ENCODE measurements at places on chromosomes 1 and 21.

DNA sequence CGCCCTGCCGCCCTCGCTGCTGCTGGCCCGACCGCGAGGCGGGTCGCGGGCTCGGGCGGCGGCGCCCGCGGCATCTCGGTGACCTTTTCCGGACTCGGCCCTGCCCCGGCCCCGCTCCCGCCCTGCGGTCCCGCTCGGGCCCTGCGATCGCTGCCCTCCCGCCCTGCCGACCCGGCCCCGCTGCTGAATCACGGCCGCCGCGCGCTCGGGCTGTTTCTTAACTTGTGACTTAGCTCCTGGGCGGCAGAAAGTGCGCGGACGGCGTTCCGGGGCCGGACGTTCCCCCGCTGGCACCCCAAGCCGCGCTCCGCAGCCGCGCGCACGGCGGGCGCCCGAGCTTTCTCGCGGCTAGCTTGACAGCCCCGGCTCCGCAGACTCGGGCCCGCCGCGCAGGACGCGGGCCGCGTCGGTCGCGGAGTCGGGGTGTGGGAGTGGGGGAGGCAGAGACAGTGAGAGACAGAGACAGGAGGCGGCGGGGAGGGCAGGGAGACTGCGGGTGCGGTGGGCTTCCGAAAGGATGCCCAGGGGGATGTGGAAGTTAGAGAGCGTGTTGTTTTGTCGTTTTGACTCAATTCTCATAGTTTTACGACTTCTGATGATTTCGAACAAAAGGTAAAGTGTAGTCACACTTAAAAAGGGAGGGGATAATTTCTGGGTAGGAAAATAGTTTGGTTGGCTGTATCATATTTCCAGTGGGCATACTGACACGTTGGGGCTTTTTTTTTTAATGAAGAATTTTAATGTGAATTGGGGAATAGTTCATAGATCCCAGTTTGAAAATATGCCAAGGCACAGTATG, 49.8 kb downstream of the PRDM2 start:
- peak; percentile 55 for DNase-seq

DNA sequence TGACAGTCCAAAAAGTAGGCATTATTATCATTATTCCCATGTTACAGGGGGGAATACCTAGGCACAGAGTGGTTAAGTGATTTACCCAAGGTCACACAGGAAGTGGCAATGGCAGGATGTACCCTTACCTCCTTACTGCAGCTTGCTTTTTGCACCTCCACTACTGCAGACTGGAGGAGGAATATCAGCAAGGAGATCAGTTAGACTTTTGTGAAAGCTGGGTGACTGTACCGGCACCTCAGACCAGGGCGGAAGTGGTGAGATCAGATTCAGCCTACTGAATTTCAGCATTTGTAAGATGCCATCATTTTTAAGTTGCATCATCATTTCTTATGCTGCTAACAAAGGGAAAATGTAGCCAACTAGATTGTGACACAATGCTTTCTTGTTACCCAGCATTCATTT, 4.5 kb downstream of the ADARB1 start:
- no peak for DNase-seq

- peak; percentile 89 for DNase-seq
Measured at GRCh38 chr1:54984131-54984842, 3.9 kb downstream of the TMEM61 start.

GRCh38 chr1:4711416-4712275, 57.2 kb downstream of the AJAP1 start:
- no peak for DNase-seq

- DNase-seq: no peak
Measured at GRCh38 chr1:33273961-33274371, 17.7 kb downstream of the ZNF362 start.

DNA sequence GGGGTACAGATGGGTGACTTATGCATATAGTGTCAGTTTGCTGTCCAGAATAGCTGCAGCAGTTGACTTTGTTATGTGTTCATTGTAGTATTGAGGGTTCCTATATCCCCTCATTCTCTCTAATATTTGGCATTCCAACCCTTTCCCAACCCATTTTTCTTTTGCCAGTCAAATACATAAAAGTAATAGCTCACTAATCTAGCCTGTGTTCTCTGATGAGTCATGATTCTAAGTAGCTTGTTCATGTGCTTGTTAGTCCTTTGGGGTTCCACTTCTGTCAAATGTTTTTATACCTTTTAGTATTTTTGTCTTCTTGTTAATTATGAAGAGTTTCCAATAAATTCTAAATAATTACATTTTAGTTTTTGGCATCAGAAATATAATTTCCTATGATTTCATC, 99.2 kb upstream of the MROH9 start:
- DNase-seq: no peak

GRCh38 chr1:175380521-175381300, 188.1 kb upstream of the KIAA0040 start:
- DNase-seq: no peak

DNA sequence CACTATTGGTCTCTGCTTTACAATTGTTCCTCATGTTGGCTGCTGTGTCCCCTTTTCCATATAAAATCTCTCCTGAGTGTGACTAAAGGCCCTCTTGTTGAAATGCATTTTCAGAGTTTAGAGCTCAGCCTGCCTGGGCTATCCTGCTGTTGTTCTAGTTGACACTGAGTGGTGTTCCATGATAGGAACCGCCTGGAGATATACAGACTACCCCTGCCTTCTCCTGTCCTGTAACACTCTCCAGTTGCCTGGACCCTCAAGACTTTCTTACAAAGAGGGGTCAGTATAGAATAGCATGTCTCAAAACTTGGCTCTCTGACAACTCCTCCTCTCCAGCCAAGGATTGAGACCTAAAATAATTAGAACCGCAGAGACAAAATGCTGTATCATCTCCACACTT, 152.0 kb upstream of the POU3F1 start:
- DNase-seq: no peak

GRCh38 chr1:203539831-203540546, 46.0 kb downstream of the OPTC start:
- peak; percentile 48 for DNase-seq

GRCh38 chr1:157162345-157162744, 24.1 kb upstream of the ETV3 start:
- no peak for DNase-seq

DNA sequence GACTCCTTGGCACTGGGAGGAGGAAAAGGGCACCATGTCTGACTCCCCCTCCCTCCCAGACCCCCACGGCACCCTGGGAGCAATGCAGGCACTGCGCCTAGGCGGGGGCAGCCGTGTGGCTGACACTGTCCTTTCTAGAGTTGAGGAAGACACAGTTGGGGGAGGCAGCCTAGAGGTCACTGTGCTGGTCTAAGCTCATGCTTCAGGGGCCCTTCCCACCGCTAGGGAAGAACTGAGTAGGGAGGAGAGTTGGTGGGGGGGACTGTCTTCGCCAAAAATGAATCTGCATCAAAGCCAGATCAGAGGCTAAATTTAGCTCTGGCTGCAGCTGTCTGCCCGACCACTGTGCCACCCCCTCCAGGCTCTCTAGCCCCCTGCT, 3.4 kb downstream of the SEMA6C start:
- peak; percentile 65 for DNase-seq

GRCh38 chr1:19452221-19452663, 33.1 kb downstream of the CAPZB start:
- no peak for DNase-seq

DNA sequence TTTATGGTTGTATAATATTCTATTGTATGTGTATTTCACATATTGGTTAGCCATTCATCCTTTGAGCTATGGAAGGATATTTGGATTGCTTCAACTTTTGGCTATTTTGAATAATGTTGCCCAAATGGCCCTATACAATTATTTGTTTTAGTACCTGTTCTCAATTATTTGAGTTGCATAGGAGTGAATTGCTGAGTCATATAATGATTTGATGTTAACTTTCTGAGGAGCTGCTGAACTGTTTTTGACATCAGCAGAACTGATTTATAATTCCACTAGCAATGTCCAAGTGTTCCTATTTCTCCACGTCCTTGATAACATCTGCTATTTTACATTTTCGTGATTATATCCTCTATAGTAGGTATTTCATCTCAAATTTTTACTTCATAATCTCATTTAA, 839.9 kb downstream of the KCNT2 start:
- DNase-seq: no peak
